ENCODE measurements at places on chromosomes 7 and 10.

DNA sequence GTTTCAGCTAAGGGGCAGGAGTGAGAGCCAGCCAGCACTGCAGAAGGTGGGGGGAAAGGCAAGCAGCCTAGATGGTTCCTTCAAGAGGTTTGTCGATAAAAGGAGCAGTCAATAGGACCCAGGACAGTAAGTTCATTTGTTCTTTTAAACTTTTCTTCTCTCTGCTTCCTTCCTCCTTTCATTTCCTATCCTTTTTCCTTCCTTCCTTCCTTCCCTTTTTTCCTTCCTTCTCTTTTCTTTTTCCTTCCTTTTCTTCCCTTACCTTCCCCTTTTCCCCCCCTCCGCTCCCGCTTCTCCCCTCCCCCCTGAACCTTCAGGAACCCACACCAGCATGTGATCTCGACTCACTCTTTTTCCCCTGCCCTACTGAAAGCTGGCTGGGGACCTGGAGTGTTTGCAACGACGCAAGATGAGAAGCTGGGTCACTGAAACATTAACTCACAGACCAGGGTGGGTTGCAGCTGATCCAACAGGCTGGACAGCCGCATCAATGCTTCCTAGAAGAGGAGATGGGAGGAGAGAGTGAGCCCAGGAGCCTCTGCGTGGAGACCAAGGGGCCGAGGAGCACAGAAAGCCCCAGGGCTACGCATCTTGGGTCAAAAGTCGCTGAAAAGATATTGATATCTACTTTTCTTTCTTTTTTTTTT is 103.4 kb upstream of the SDK1 start:
- no peak for DNase-seq

DNA sequence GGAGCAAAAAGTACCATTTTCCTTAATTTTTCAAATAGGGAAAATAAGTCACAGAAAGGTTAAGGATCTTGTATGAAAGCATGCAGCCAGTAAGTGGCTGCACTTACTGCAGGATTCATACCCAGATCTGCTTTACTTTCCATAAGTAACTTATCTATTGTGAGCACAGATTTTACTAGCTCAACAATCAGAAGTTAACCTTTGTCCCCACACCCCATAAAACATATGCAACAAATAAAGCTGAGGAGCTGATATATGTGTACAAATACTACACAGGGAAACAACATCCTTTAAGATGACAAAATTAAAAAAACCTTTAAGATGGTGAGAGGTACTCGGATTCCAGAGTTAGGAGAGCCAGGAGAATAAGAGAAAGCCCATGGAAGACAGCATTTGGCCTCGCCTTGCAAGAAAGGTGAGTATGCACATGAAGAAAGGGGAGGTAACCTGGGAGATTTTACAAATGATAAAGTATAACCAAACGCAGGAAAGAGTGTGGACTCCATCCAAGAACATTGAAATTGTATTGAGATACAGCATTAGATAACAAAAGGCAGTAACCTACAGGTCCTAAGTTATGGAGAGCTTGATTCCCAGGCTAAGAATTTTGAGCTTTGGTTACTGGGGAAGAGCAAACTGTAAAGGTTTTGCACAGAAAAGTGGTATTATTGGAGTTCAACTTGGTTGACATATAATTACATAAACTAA is 87.1 kb downstream of the ITGB8 start:
- DNase-seq, result no peak

DNA sequence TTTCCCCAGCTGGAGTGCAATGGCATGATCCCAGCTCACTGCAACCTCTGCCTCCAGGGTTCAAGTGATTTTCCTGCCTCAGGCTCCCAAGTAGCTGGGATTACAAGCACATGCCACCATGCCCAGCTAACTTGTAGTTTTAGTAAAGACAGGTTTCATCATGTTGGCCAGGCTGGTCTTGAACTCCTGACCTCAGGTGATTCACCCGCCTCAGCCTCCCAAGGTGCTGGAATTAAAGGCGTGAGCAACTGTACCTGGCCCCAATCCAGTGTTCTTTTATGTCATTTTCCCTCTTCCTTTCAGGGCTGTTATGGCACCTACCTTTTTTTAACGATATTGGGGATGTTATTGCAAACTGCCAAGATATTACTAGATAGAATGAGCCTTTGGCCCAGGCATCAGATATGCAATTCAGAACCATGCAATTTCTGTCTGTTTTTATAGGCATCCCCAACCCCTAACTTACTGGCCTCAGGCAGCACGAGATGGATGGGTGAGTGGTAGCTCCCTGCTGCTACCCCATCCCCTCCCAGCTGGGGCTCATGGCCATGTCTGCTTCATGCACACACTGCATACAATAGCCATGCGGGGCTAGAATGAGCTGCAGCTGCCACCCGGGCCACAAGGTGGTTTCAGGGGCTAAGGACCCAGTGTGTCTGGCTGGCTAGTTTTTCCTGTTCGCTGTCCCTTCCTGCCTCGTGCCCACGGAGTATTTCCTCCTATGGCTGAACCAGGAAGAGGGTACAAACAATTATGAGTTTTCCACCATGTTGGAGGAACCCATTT is 1080.1 kb upstream of the SORCS1 start:
- no peak for DNase-seq

- no peak for DNase-seq
These were observed 485 bp downstream of the ALOX5 start for GRCh38 chr10:45374350-45375052.

GRCh38 chr10:86965986-86966654 is 2.2 kb upstream of the ADIRF start:
- no peak for DNase-seq

DNA sequence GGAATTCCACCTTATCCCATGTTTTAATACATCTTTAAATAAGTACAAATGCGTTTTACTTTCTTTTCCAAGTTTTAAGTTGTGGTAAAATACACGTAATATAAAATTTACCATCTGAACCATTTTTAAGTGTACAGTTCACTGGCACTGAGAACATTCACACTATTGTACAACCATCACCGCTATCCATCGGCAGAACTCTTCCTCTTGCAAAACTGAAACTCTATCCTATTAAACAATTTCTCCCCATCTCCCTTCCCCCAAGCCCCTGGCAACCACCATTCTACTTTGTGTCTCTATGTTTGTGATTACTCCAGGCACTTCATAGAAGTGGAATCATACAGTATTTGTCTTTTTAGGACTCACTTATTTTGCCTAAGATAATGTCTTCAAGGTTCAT is 33.8 kb downstream of the HIP1 start:
- DNase-seq, result no peak

- DNase-seq, result no peak
These were observed 135.6 kb downstream of the CHN2 start for GRCh38 chr7:29330136-29330535.

DNA sequence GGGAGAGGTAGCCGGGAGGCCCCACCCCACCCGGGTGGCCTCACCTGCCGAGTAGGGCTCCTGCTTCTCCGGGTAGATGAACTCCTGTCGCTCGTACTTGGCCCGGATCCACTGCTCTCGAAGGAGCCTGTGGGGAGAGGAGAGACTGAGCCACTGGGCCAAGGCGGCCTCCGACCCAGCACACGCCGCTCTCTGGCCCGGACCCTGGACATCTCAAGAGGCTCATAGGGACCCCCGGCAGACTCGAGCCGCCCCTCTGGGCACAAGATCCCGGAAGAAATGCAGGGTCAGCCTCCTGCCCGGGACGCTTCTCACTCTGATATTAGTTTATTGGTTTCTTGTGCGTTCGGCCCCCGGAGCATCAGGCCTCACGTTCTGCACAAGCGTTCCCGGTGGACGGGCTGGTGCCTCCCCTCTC is 34.5 kb downstream of the ADAP1 start:
- DNase-seq, result no peak

GRCh38 chr7:91327346-91327745 is 63.1 kb downstream of the FZD1 start:
- DNase-seq, result no peak

Data from COR-L47 (cell line).